ENCODE measurements at places on chromosomes 12 and 14.

DNA sequence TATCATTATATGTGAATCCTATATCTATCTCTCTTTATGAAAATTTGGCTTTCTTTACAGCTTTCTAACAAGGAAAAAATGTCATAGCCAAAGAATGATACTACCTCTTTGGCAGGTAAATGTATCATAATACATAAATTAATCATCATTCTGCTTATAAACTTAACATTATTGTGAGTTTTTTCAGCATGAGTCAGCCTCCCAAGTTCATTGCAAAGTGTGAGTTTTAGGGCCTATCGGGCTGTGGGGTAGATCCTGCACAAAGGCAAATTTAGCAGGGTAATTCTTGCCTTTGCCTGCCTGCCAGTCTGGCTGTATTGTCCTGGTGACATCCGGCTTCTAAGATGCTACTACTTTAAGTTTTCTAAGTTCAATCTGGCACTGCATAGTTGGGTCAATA is 412.6 kb downstream of the MDGA2 start:
- DNase-seq: no peak

GRCh38 chr14:105390849-105391500 is 7.4 kb upstream of the TEX22 start:
- DNase-seq: no peak

DNA sequence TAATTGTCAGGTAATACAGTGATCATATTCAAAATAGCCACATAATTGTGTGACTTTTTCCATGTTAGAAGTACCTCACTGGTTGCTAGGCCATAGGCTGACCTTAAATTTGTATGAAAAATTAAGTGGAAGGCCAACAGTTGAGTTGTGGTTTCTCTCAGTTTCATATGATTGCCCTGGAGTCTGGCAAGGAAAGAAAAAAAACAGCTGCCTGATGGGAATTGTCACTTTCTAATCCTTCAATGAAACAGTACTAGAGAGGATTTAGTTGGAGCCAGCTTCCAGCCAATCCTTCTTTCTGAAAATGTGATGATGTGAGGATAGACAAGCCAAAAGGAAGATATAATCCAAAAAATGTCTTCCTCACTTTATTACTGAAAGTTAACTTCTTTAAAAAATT is 113.6 kb downstream of the ALX1 start:
- no peak for DNase-seq

DNA sequence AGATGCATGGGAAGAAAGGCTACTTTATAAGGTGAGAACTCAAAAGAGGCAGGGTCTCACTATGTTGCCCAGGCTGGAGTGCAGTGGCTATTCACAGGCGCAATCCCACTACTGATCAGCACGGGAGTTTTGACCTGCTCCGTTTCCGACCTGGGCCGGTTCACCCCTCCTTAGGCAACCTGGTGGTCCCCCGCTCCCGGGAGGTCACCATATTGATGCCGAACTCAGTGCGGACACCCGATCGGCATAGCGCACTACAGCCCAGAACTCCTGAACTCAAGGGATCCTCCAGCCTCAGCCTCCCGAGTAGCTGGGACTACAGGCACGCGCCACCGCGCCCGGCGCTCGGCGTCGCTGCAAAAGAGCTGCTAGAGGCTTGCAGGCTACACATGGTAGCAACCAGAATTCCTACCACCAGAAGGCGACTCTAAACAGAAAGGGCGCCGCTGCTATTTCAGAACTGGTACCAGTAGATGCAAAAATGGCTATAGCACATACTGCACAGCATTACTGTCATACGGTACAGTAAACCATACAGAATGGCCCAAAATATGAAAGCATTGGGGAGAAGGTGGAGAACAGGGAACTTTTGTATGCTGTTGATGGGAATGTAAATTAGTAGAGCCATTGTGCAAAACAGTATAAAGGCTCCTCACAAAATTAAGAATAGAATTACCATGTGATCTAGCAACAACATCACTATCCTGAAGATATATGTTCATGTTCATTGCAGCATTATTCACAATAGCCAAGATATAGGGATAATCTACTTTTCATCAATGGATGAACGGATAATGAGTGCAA is 1.2 kb upstream of the NEMF start:
- DNase-seq: peak; percentile 53

- no peak for DNase-seq
These were observed 878.0 kb upstream of the MDGA2 start for GRCh38 chr14:48553443-48553842.

GRCh38 chr14:61145903-61146481 is 135.1 kb downstream of the TMEM30B start:
- DNase-seq: no peak

DNA sequence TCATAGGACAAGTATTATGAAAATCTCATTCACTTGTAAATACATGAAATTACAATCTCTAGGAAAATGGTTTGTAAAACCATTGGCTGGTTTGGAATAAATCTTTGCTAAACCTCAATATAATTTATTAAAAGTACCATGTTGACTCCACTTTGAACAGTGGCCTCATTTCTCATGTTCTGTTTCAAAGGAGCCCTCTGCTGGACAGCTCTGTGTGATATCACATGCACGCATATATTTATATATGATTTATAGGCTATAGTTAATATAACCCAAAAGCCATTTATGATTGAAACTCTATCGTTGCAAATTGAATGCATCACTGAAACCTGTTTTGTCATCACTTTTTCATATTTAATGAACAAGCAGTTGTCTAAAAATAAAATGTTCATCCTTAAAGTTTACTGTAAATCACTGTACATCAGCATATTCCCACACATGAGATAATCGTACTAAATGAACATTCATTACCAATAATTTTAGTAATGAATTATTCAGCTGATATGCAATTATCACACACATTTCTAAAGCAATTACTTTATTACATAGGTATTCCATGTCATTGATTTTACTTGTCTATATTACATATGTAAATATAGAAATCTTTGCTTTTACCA is 493.8 kb downstream of the NPAS3 start:
- no peak for DNase-seq

DNA sequence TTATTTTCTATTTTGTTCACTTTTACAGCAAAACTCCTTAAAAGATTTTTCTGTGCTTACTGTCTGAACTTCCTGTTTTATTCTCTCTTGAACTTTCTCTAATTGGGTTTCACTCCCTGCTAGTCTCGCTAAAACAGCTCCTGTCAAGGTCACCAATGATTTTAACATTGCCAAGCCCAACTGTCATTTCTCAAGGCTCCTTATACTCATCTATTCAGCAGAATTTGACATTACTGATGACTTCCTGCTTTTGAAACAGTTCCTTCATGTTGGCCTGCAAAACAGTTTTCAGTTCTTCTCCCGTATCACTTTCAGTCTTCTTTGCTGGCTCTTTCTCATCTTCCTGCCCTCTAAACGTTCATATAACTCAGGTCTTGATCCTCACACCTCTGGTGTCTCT is 268.5 kb upstream of the USP15 start:
- no peak for DNase-seq

DNA sequence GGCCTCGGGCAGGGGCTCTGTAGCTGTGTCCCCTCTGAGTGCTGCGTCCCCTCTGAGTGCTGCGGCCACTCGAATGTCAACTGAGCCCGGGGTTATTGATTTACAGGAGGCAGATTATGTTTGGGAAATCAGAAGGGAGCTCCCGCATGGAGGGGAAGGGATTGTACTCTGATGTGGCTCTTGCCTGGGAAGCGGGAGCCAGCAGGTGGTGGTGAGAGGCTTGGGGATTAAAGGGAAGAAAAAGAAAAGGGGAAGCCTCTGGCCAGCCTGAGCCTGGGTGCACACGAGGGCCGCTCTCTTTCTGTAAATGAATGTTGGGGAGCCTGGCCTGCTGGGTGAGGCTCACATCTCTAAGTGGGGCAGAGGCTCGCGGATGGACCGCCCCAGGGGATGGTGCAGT is 143.7 kb downstream of the AACS start:
- DNase-seq: no peak

DNA sequence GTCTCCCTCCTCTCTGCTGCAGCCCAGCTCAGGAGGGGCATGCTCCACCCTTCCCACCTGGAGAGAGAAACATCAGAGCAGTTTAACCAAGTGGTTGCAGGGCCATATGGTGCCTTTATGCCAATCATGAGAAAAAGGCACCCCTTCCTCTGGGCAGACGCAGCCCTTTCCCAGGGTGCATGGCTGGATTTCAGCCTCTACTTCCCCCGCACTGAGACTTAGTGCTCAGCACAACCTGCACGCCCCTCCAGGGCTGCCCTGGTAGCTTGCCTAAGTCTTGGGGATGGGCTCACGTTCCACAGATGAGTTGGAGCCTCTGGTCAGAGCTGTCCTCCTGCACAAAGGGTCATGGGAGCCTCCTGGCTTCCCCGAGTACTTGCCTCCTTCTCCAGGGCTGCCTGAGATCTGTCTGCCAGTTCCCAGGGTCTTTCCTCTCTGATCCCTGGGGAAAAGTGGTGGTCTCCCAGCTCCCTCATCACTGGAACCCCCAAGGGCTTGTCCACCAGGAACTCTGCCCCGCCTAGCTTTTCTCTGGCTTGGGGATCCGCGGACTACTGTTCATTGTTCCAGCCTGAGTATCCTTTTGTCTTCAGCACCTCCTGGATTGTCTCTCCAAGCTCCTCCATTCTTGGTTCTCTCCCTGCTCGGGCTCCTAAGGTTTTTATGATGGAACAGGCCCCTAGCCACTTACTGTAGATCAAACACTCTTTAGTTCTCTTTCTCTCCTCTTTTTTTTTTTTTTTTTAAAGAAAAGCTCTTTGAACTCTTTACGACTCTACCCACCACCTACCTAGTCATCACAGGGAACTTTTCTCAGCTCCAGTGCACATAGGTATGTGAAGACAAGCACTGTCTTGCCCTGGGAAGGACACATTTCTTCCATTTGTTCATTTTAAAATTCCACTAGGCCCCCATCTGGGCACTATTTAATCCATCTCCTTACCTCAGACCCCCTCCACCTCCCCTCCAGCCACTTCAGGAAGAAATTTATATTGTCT is 6.1 kb upstream of the KRT74 start:
- DNase-seq: no peak

GRCh38 chr14:61111209-61111665 is 130.2 kb downstream of the SLC38A6 start:
- no peak for DNase-seq

GRCh38 chr12:116257215-116257614 is 20.3 kb downstream of the MED13L start:
- DNase-seq: no peak

- no peak for DNase-seq
These were observed 28.7 kb downstream of the CRY1 start for GRCh38 chr12:107064687-107065086.

DNA sequence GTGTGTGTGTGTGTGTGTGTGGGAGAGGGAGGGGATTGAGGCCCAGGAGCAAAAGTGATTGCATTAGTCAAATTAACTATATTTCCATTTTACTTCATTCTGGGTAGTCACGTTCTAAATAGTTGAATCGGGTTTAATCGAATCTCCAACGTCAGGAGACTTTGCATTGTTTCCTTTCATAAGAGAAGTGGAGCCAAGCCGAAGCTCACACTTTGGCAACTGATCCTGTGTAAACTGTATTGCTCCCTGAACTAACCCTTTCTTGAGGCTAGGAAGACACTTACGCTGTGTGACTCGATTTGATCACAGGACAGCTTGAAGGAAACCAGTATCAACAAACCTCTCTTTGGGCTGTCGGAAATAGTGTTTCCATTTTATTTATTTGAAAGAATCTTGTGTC is 363.4 kb upstream of the ATP2B1 start:
- no peak for DNase-seq

DNA sequence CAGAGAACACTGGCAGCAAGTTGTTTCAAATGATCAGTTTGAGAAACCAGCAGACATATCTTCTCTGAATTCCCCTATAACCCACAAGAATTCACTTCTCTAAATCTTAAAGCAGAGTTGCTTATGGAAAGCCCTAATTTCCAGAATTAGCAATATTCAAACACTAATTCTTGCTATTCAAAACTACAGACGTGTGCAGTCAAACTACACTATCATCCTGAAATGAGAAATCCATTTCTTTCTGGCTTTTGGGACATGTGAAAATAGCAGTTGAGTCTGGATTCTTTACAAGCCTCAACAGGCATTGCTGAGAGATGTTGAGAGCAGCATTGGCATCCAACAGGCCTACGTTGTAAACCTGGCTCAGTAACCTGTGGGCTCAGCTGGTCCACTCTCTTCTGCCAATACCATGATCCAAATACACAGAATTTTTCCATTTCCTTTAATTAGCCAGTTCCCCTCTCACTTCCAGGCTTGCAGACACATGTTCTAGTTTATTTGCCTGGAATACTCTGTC is 74.6 kb upstream of the TMTC1 start:
- no peak for DNase-seq
